ENCODE measurements at places on chromosomes 2 and 18. TPM values are rescaled to one million over a fixed set of nuclear protein-coding genes. Genes with fewer than 3 reads are reported as not detected.

GRCh38 chr2:54015798-54016699 is 45.3 kb upstream of the PSME4 start:
- H3K36me3 ChIP-seq, result peaks cover 2% of the 10 kb centered on the region
- peaks cover 13% of the 10 kb centered on the region for H3K4me1 ChIP-seq
- H3K4me3 ChIP-seq, result no peak overlapping the region
- peak overlapping the region; percentile 84 for H3K27ac ChIP-seq

- no peaks in the 10 kb centered on the region for H3K36me3 ChIP-seq
- peaks cover 26% of the 10 kb centered on the region for H3K27me3 ChIP-seq
- no peaks in the 10 kb centered on the region for H3K4me1 ChIP-seq
- no peak for DNase-seq
- no peak overlapping the region for H3K4me3 ChIP-seq
Observed at GRCh38 chr2:179877601-179878364, 16.4 kb upstream of the ZNF385B start.

DNA sequence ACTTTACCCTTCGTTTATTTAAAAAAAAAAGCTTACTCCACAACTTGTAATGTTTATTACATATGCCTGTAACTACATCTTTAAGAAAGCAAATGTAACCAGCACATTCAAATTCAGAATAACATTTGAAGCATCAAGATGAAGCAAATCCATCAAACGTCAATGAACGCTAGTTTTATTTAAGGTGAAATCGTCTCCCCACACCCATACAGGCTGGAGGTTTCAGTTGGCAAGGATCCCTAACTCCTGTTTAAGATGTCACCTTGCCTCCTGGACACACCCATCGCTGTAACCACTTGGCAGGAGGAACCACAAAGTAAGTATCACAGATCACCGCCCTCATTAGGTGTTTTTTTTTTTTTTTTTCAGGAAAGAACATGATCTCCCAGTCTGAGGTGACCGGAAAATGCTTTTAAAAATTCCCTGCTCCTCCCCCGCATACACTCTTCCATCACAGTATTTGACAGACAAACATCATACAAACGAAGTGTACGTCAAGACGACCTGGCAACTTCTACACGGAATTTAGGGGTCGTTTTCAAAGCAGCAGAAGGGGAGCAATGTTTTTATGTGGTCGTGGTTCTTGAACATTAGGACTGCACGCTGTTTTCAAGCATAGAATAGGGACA is 19.7 kb upstream of the STPG4 start:
- H3K27me3 ChIP-seq, result no peaks in the 10 kb centered on the region
- peaks cover 60% of the 10 kb centered on the region for H3K4me1 ChIP-seq
- H3K4me3 ChIP-seq, result peak overlapping the region; percentile 85
- H3K36me3 ChIP-seq, result peaks cover 7% of the 10 kb centered on the region
- no peak for DNase-seq

DNA sequence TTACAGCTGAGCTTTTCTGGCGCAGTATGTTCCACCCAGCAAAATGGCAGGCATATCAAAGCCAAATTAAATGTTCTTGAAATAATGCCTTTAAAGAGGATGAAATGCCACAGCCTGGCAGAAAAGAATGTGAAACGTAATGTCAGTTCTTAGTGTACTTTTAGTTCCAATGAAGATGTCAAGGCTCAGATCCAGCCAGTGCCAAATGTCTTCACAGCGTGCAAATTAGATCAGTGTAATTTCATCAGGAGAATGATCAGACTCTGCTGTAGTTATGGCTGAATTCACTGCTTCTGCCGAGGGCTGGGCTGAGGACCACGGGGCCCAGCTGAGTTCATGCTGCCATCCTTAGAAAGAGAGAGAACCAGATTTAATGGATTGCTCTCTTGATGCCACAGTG is 78.7 kb upstream of the ITGA4 start:
- H3K4me1 ChIP-seq, result peaks cover 6% of the 10 kb centered on the region
- no peak overlapping the region for H3K27ac ChIP-seq
- H3K27me3 ChIP-seq, result no peaks in the 10 kb centered on the region
- no peak for DNase-seq
- no peaks in the 10 kb centered on the region for H3K36me3 ChIP-seq

DNA sequence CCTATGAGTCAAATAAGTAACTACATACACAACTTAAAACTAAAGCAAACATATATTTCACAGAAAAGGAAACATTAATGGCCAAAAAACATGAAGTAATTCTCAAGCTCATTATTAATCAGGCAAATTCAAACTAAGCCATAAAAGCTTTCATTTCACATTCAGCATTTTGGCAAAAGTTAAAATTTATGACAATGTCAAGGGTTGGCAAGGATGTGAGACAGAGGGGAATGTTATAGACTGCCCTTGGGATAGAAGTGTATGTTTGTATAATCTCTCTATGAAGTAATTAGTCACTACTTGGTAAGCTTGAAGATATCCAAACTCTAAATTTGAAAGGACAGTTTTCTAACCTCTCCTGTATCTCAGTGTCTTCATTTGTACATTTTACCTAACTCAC is 539.4 kb downstream of the RIT2 start:
- H3K4me1 ChIP-seq, result no peaks in the 10 kb centered on the region
- no peak overlapping the region for H3K4me3 ChIP-seq
- peaks cover 1% of the 10 kb centered on the region for H3K27me3 ChIP-seq
- no peak for DNase-seq

- no peak overlapping the region for H3K4me3 ChIP-seq
- H3K36me3 ChIP-seq, result no peaks in the 10 kb centered on the region
- H3K27me3 ChIP-seq, result no peaks in the 10 kb centered on the region
- peaks cover 18% of the 10 kb centered on the region for H3K4me1 ChIP-seq
- H3K27ac ChIP-seq, result no peak overlapping the region
Observed at GRCh38 chr18:58239879-58240278, 195.9 kb downstream of the NEDD4L start.

- no peak for DNase-seq
- H3K4me1 ChIP-seq, result no peaks in the 10 kb centered on the region
- H3K27ac ChIP-seq, result no peak overlapping the region
- peaks cover 25% of the 10 kb centered on the region for H3K27me3 ChIP-seq
Observed at GRCh38 chr2:130787841-130788240, 32.5 kb downstream of the AMER3 start.

- peak overlapping the region; percentile 56 for H3K4me3 ChIP-seq
- H3K36me3 ChIP-seq, result no peaks in the 10 kb centered on the region
- H3K4me1 ChIP-seq, result peaks cover 24% of the 10 kb centered on the region
- H3K27ac ChIP-seq, result peak overlapping the region; percentile 77
- H3K27me3 ChIP-seq, result no peaks in the 10 kb centered on the region
Observed at GRCh38 chr2:27714851-27715291, 51.2 kb downstream of the SLC4A1AP start.

DNA sequence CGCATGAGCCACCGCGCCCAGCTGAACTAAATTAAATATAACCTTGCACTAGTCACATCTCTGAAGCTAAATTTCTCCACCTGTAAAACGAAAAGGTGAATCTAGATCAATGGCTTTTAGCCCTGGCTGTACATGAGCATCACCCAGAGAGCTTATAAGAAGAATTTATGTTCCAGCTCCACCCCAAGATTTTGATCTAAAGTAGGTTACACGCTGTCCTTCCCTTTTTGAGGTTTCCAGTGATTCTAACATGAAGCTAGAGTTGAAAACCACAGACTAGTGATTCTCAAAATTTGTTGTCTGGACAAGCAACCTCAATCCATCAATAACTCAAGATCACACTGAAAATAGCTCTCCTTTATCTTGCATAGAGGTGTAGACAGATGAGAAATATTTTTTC is 208.8 kb upstream of the CRIM1 start:
- no peaks in the 10 kb centered on the region for H3K36me3 ChIP-seq
- no peaks in the 10 kb centered on the region for H3K4me1 ChIP-seq
- H3K27me3 ChIP-seq, result peaks cover 12% of the 10 kb centered on the region
- DNase-seq, result no peak

GRCh38 chr2:49332415-49332814 is 178.1 kb upstream of the FSHR start:
- no peak overlapping the region for H3K4me3 ChIP-seq
- no peaks in the 10 kb centered on the region for H3K4me1 ChIP-seq
- DNase-seq, result no peak
- H3K36me3 ChIP-seq, result no peaks in the 10 kb centered on the region

DNA sequence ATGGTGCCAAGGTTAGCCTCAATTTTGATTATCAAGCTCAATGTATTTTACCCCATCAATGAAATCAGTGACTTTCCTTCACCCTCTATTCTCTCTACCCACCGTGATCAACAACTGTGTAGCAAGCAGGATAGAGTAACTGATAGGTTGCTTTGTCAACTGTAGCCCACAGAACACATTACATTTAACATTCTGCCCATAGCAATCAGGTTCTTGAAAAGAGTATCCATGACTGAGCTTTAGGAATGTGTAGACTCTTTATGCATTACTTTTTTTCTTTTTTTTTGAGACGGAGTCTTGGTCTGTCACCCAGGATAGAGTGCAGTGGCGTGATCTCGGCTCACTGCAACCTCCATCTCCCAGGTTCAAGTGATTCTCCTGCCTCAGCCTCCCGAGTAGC is 19.8 kb upstream of the VWA3B start:
- H3K36me3 ChIP-seq, result no peaks in the 10 kb centered on the region
- no peak overlapping the region for H3K27ac ChIP-seq
- peaks cover 17% of the 10 kb centered on the region for H3K27me3 ChIP-seq
- no peak overlapping the region for H3K4me3 ChIP-seq

DNA sequence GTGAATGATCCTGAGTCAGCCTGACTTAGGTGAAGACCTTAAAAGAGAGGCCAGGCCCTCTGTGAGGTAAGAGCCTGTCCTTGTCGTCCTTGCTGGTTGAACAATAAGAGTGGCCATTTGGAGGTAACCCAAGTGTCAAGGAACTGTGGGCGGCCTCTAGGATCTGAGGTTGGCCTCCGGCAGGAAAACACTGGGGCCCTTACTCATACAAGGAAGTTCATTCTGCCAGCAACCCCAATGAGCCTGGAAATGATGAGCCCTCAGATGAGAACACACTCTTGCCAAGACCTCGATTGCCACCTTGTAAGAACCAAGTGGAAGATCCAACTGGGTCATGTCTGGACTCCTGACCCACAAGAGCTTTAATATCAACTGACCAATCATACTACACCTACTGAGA is 95.5 kb upstream of the LRATD1 start:
- no peaks in the 10 kb centered on the region for H3K36me3 ChIP-seq
- no peaks in the 10 kb centered on the region for H3K4me1 ChIP-seq
- H3K27ac ChIP-seq, result no peak overlapping the region
- no peak for DNase-seq
- H3K27me3 ChIP-seq, result no peaks in the 10 kb centered on the region

- no peak for DNase-seq
- H3K4me1 ChIP-seq, result peaks cover 28% of the 10 kb centered on the region
- H3K27me3 ChIP-seq, result no peaks in the 10 kb centered on the region
- H3K27ac ChIP-seq, result no peak overlapping the region
Observed at GRCh38 chr2:138269765-138270164, 231.8 kb upstream of the SPOPL start.

GRCh38 chr2:31651736-31652135 is 71.0 kb upstream of the SRD5A2 start:
- H3K27ac ChIP-seq, result no peak overlapping the region
- no peaks in the 10 kb centered on the region for H3K36me3 ChIP-seq
- no peaks in the 10 kb centered on the region for H3K4me1 ChIP-seq

- no peak overlapping the region for H3K4me3 ChIP-seq
- H3K4me1 ChIP-seq, result no peaks in the 10 kb centered on the region
- peaks cover 2% of the 10 kb centered on the region for H3K27me3 ChIP-seq
Observed at GRCh38 chr2:48258481-48259149, 271.3 kb upstream of the STON1 start.

DNA sequence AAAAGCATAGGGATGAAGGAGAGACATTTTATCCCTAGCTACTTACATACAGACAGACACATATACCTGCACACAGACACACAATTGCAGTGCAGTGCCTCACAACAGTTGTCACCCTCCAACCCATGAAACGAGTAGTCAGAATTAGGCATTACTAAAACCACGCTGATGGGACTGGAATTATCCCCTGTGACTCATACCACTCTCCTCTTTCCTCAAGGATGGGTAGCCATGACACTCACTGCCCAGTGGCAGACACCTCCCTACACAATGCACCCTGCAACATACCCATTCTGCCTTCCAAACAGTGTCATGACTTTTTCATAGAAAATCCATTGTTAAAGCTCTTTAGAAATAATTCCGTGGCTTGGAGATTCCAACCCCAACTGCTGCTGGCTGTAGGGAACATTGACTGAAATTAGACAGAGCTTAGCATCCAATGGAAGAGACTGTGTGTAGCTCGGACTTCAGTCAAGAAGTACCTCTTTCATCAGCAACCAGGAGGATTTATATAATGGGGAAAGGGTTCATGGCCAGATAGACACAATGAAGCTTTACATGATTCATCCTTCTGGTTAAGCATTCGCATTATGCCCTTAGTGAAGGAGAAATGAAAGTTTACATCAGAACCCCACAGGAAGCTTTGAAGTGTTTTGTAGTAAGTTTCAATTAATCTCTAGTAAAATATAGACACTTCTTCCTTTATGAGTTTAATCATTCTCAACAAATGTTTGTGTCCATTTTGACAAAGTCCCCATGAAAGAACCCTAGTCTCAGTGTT is 155.2 kb downstream of the FBXO15 start:
- no peaks in the 10 kb centered on the region for H3K4me1 ChIP-seq
- DNase-seq, result no peak
- H3K4me3 ChIP-seq, result no peak overlapping the region
- H3K27me3 ChIP-seq, result no peaks in the 10 kb centered on the region

DNA sequence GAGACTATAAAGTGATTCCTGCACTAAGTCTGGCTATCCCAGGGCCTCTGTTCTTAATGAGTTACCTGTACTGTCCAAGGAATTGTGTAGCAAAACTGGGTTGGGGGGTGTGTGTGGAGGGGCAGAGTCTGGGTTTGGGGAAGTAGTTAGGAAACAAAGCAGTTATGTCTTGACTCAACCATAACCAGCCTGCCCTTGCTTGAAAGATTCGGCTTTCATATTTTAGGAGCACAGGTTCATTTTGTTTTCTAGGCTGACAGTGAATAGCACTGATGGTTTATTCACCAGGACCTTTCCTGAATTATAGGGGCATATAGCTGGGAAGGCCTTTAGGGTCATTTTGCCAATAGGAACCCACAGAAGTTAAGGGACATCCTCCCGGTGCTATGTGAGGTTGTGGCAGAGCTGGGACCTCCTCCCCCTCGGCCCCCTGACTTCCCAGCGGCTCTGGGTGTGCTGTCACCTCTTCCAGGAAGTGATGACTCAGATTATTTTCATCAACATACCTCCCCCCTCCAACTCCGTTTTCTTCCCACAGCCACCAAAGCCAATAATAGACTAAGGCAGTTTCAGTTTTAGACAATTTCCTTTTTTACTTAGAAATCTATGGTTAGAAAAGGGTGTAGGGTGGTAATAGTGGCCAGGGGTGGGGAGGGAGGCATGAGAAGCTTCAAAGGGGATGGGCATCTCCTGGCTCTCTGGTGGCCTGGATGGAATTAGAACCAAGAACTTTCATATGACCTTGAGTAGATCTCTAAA is 44.8 kb downstream of the SETBP1 start:
- H3K27me3 ChIP-seq, result no peaks in the 10 kb centered on the region
- H3K36me3 ChIP-seq, result peaks cover under 1% of the 10 kb centered on the region
- DNase-seq, result no peak
- peak overlapping the region; percentile 90 for H3K27ac ChIP-seq
- H3K4me1 ChIP-seq, result peaks cover 43% of the 10 kb centered on the region

GRCh38 chr2:127313406-127313805 is 19.5 kb upstream of the ERCC3 start:
- H3K4me1 ChIP-seq, result no peaks in the 10 kb centered on the region
- no peak for DNase-seq
- no peaks in the 10 kb centered on the region for H3K27me3 ChIP-seq
- H3K4me3 ChIP-seq, result no peak overlapping the region
- H3K27ac ChIP-seq, result no peak overlapping the region

Gene IL18R1
- total RNA-seq, result 0.49 TPM

Gene TMEM247
- total RNA-seq, result not detected

Gene CYP26B1
- 4.9 TPM for total RNA-seq

Gene MYL1
- total RNA-seq, result not detected

Gene SOCS6
- total RNA-seq, result 17.3 TPM

Gene SLC9A4
- total RNA-seq, result not detected

Gene CABYR
- 9.8 TPM for total RNA-seq

Gene MBOAT2
- total RNA-seq, result 34.4 TPM

Gene SLC9A2
- total RNA-seq, result not detected

Gene CD28
- 0.05 TPM for total RNA-seq

Gene PRKAG3
- total RNA-seq, result not detected

Gene RAB17
- 0.68 TPM for total RNA-seq

Data from chondrocyte (in vitro differentiated cells).